Motor neuron (in vitro differentiated cells): ENCODE measurements at places on chromosomes 7 and 10. TPM values are rescaled to one million over a fixed set of nuclear protein-coding genes. Genes with fewer than 3 reads are reported as not detected.

The SLC26A5 gene
- total RNA-seq: 0.85 and 0.93 TPM in 2 replicates

The FAM237B gene
- total RNA-seq: 0.78 and 1.2 TPM in 2 replicates

DNA sequence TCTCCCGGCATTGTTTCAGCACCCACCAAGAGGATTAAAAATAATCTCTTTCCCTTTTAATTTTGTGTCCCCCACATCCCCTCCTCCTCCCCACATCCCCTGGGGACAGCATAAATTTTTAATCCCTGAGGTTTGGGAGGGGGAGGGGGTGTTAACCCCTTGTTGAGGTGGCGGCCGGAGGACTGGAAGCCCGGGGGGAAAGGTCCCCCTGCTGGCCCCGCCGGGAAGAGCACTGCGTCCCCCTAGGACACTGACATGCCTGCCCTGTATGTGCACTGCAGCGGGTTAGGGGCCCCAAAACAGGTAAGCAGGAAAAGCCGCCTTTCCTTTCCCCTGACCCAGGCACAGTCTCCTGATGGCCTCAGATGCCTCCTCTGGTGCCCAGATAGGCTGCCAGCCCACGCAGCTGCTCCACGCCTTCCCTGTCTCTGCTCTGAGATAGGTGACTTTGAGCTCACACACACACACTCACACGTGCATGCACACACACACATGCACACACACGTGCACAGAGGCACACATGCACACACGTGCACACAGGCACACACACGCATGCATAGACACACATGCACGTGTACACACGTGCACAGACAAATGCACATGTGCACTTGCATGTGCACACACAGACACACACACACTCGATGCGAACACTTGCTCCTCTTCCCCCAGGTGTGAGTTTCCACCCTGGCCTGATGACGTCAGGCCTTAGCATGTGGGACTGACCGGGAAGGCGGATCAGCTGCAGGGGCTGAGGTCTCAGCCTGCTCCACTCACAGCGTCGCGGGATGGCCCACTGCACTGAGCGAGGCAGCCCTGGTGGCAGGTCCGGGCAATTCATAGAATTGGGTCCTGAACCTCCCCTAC, 12.3 kb downstream of the CNPY1 start:
- ATAC-seq: peak; percentile 70

DNA sequence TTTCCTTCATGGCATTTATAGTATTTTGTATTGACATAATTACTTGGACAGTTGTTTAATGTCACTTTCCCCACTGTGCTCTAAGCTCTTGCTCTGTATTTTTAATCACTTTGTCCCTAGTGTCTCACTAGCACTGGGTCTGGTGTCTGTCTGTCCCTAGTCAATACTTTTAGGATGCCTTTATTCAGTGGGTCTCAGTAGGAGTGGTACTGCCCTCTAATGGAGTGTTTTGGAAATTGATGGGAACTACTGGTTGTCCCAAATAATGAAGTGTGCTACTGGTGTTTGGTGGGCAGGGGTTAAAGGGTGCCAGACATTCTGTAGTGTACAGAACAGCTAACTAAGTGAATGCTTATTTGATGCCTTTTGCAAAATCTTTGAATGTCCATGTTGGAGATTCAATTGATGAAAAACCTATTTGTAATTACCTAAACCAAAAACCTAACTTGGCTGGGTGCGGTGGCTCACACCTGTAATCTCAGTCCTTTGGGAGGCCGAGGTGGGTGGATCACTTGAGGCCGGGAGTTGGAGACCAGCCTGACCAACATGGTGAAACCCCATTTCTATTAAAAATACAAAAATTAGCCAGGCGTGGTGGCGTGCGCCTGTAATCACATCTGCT, 33.3 kb downstream of the CDK14 start:
- peak; percentile 78 for ATAC-seq

GRCh38 chr7:113158756-113159155, 40.4 kb upstream of the SMIM30 start:
- ATAC-seq: no peak

- no peak for ATAC-seq
Observed at GRCh38 chr7:96330193-96330592, 8.3 kb upstream of the SLC25A13 start.

- no peak for ATAC-seq
Observed at GRCh38 chr10:44581996-44582395, 197.1 kb upstream of the CXCL12 start.

DNA sequence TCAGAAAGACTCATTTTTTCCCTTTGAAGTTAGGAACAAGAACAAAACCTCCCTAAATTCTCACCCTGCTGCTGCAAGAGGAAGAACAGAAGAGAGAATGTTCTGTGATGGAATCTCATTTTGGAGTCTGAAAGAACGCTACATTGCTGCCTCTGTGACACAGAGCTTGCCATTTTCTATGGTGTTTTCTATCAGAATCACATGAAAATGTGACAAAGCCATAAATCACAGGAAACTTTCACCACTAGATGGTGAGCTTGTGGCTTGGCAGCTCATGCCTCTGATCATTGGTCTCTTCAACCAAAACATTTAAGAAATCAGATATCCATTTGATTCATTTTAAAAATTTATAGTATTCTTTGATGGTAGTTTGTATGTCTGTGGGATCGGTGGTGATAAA, 82.9 kb downstream of the CADPS2 start:
- no peak for ATAC-seq

The HPSE2 gene
- total RNA-seq: 0.07 TPM in 1 of 2 replicates, not detected in the other

DNA sequence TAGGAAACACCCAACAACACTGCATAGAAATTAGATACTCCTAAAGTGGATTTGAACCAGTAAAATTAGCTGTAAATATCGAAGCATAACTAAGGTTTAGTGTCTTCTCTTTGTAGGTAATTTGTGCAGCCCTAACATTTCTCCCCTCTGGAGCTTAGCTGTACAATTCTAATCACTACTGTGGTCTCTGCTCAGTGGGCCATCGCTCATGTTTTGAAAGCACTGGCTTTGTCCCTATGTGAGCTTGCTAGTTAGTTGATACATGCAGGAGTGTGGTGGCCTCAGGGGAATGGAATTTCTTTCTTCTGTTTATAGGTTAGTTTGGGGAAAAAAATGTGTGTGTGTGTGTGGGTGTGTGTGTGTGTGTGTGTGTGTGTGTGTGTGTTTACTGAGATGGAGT, 373.1 kb downstream of the DPP6 start:
- ATAC-seq: no peak

- ATAC-seq: no peak
Observed at GRCh38 chr7:83159731-83160130, 3.0 kb downstream of the PCLO start.

DNA sequence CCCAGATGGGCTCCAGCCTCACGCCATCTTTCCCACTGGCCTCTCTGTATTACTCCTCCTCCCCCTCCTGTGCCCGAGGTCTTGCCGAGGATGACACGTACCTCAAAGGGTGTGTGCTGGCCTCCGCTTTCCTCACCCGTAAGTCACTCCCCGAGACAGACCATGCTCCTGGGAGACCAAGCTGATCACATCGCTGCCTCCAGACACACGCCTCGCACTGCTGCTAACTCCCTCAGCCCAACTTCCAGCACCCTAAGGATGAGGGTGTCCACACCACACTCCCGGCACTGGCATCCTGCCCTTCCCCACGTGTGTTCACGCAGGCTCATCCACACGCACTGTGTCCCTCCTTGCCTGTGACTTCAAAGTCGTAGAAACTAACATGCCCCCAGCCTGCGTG, 24.0 kb downstream of the MAD1L1 start:
- ATAC-seq: no peak

- no peak for ATAC-seq
Observed at GRCh38 chr7:70353946-70354335, 755.7 kb downstream of the AUTS2 start.

- ATAC-seq: no peak
Observed at GRCh38 chr7:94431176-94431575, 36.5 kb downstream of the COL1A2 start.

- ATAC-seq: no peak
Observed at GRCh38 chr7:24432677-24433076, 140.6 kb upstream of the PALS2 start.

The GJC3 gene
- total RNA-seq: 0.18 and 0.47 TPM in 2 replicates

DNA sequence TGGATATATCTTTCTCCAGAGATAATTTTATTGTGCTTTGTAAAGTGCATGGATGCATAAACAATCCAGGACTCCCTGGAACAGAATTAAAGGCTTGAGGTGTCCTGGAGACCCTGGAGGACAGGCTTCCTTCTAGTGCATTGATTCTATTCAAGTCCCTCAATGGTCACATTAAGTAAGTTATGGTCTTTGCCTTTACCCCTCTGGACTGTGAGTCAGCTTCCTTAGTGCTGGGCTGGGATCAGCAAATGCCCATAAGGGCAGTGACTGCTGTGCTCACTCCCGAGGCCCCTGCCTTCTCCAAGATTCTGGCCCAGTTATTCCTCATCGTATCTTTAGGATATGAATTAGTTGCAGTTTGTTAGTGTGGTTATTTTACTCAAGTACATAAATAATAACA, 178.7 kb upstream of the PRSS58 start:
- no peak for ATAC-seq

DNA sequence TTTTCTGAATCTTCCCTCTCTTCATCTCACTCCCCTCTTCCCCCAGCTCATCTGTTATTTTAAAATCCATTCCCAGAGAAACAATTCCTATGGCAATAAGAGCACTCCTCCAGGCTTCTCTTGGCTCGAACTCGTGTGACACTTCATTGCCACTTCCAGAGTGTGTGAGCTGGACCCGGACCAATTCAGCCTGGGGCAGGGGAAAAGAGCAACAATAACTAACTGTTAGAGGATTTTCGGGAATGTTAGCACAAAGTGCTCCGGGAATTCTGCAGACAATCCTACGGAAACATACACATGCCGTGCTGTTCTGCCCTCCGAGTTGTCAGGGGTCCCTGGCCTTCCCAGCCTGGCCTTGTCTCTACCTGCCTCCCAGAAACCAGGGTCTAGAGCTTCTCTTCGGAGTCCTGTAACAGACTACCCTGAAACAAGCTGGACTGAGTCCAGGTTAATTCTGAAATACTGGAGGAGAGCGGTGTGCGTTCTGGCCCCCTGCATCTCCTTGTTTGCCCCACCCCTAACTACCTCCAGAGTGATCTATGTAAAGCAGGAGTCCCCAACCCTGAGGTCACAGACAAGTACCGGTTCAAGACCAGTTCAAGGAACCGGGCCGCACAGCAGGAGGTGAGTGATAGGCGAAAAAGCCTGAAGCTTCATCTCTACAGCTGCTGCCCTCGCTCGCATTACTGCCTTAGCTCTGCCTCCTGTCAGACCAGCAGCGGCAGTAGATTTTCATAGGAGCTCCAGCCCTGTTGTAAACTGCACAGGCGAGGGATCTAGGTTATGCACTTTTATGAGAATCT, 11.3 kb downstream of the COL26A1 start:
- peak; percentile 44 for ATAC-seq

The TEX47 gene
- total RNA-seq: not detected in 2 replicates

GRCh38 chr10:75429159-75429827, 2.1 kb upstream of the LRMDA start:
- ATAC-seq: no peak

- ATAC-seq: peak; percentile 98
Observed at GRCh38 chr7:18495412-18496340, at the start of gene HDAC9. TSS of gene HDAC9 (plus strand) at chr7:18495749. CDS start at chr7:18496303, 554 bp downstream.

GRCh38 chr10:72323771-72324191, 30.9 kb downstream of the DNAJB12 start:
- ATAC-seq: no peak

GRCh38 chr7:111137296-111138192, 46.6 kb downstream of the LRRN3 start:
- no peak for ATAC-seq

GRCh38 chr10:128884496-128885072, 582.5 kb upstream of the MGMT start:
- ATAC-seq: no peak

DNA sequence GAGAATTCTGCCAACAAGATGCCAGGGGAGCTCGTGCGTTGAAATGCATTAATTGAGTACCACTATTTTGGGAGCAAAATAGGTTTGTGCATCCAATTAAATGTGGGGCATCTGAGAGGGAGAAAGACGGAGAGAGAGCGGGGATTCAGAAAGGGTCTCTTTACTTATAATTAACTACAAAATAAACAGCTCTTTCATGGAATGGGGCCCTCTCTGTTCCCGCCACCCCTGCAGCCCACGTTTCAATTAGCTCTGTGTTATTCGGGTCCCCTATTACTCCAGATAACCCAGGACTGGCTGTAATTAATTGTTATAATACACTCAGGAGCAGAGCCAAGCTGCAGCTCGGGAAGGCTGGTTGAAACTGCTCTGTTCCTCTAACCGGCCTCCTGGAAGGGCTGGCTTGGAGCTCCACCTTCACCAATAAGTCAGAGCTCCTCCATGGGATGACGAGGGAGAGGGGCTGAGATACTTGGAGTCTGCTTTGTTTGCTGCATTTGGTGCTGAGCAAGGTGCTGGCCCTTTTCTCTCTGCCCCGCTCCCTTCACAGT, 67.8 kb downstream of the CARD11 start:
- ATAC-seq: peak; percentile 89

DNA sequence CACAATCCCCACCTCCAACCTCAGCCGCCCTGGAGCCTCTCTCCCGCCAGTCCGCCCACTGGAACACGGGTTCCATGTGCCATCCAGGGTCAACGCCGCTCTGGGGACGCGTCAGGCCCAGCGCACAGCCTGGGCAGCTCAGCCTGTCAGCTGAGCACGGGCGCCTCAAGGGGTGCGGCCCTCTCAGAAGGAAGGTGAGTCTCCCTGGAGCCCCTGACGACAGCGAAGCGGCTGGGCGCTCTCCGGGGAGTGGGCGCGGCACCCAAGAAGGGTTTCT, 1.2 kb upstream of the SLC18A3 start:
- ATAC-seq: no peak

DNA sequence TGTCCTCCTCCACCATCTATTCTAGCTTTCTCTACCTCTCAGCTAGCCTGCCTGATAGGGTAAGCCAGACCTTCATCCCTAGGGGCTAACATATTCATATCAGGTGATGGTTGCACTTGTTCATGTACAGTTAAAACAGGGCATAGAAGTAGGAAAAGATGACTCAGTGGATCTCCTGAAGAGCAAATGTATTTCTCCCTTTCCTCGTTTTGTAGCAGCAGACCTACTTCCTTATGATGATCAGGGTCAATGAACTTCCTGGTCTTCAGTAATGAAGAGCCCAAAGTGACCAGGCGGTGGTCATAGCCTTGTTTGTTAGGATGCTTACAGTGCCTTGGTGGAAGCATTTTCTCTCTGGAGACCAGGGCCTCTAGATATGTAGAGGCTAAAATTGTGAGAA, 6.3 kb downstream of the LIPJ start:
- no peak for ATAC-seq
